ENCODE measurements at places on chromosomes 4 and X.
A peak's percentile ranks its signal among the peaks of the same experiment; 100 is the strongest.

- no peak for DNase-seq
Observed at GRCh38 chrX:132634521-132634920, 145.7 kb upstream of the MBNL3 start.

- DNase-seq, result no peak
Observed at GRCh38 chrX:15438332-15438731, 54.1 kb upstream of the VEGFD start.

GRCh38 chrX:24741330-24741729, 47.6 kb downstream of the POLA1 start:
- no peak for DNase-seq

DNA sequence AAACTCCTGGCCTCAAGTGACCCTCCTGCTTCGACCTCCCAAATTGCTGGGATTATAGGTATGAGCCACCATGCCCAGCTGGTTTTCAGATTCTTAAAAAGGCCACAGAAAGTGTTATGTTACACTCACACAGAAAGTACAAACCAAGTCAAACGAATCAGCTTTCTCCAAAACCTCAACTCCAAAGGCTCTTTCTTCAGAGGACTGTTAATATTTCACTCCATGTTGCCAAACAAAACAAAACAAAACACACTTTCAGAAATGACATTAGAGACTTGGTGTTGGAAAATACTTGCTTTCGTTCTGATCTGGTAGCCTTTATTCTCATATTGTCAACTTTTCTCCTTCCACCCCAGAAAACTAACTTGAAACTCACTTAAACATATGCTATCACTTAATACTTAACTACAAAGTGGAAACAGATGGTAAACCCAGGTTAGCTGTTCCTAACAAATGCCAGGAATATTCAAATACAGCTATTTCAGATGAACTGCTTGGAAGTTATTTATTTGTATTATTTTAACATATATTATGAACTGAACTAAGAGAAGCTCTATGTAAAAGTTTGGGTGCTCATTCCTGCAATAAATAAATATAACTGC, 34.7 kb downstream of the RLIM start:
- DNase-seq, result no peak

- no peak for DNase-seq
Observed at GRCh38 chrX:38798956-38799355, 2.3 kb upstream of the MID1IP1 start.

DNA sequence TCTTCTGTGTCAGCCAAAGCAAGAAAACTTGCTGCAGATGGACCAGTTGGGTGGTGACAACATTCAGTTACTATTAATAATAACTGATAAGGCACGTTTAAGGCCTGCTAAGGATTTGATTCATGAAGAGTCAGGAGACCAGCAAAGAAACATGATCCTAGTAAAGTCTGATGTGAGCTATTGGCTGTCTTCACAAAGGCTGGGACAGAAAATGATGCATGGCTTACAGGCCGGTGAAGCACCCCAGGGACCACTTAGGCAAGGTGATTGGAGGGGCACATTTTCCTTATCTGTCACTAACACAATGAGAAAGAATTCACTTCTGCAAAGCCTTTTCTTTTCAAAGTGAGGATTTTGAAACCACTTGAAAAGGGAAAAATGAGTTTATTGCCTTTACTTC, 65.4 kb upstream of the TRPC3 start:
- DNase-seq, result no peak

DNA sequence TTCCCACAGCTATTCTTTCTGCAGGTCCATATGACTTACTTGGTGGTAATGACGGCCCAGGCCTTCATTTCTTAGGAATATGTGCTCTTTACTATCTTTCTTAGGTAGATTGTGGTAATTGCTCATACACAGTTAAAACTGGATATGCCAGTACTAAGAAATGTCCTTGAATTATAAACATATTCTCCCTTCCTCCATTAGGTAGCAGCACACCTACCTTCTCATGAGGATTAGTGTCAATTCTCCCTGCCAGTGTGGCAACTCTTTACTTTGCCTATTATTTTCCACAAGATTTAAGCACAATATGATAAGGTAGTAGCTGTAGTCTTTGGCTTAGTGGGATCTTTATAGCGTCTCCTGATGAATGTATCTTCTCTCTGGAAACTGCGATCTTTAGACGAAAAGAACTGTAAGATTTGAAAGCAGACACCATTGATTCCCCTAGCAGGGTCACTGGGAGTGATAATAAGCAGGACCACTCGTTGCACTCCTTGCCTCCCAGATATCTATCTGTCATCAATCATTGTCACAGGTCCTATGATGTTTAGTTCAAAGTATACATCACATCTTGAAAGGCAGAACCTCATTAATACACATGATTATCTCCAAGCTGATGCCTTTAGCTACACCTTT, 1240.7 kb downstream of the C4orf33 start:
- no peak for DNase-seq

- no peak for DNase-seq
Observed at GRCh38 chr4:140675599-140676231, 80.5 kb downstream of the TBC1D9 start.

GRCh38 chr4:175106301-175106700, 188.1 kb downstream of the ADAM29 start:
- no peak for DNase-seq

DNA sequence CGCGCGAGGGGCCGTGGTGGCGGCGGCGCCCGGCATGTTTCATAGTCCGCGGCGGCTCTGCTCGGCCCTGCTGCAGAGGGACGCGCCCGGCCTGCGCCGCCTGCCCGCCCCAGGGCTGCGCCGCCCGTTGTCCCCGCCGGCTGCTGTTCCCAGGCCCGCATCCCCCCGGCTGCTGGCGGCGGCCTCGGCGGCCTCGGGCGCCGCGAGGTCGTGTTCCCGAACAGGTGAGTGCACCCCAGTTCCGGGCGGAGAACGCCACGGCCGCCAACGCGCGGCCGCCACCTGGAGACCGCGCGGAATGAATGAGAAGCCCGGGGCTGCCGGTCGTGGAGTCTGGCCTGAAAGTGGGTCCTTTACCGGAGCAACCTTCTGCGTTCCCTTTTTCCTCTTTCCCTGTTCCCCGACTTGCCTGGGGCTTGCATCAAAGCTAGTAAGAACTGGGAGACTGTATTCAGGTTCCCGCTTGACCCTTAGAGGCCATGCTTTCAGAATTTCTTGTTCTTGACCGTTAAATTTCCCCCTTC, 429 bp downstream of the NOCT start:
- DNase-seq, result peak; percentile 65

GRCh38 chr4:85780664-85781063, 305.7 kb downstream of the ARHGAP24 start:
- DNase-seq, result no peak

DNA sequence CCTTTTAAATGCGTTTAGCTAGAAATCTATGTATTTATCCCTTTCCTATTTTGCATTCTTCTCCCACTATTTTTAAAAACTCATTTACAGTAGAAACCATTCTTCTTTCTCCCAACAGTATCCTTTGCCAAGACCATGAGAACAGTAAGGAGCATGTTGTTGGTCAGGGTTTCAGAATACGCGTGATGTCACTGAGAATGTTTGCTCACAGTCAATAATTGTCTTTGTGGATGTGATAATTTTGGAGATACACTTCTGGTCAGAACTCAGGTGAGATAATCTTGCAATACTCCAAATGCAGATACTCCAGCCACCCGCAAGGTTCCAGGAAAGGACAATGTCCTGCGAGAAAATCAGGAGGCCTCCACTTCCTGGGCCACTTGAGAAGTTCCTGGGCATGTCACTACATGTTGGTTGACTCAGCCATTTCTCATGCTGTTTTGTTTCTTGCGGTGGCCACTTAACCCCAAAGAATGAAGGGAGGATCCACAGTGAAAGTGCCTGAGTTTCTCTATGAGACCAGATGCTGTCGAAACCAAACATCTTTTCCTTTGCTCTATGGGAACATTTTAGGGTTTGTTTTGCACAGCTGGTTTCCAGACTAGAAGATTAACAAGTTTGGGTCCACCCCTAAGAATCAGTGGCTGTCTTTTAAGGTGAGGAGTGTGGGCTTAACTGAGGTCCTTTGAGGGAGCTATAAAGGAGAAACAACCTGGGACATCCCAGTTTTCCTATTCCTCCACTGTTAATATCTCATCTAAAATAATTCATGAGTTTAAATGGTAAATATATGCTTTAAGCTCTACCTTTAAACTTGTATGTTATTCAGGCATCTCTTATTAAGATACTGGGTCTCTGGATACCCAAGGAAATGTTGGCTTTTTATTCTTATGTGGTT, 116.0 kb downstream of the SOWAHB start:
- peak; percentile 45 for DNase-seq

DNA sequence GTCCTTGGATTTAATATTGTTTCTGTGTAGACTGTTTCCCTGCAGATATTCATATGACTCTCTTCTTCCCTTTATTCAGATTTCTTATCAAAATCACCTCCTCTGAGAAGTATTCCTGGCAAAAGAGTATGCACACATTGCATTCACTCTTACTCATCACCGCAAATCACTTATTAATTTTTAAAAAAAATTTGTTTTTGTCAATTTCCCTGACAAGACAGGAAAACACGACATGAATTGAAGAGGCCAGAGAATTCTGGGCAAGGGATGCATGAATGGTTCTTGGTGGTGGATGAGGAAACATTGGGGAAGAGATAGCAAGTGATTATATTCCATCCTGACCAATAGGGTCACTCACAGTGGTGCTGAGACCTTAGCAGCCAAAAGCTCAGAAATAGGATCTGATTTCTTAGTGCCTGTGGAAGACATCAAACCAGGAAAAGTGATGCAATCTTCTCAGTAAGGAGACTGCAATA, 522.5 kb upstream of the AGA start:
- DNase-seq, result no peak

- no peak for DNase-seq
Observed at GRCh38 chrX:130176942-130177341, 5.2 kb downstream of the RAB33A start.

- DNase-seq, result no peak
Observed at GRCh38 chr4:7897811-7898210, 41.9 kb downstream of the AFAP1 start.

DNA sequence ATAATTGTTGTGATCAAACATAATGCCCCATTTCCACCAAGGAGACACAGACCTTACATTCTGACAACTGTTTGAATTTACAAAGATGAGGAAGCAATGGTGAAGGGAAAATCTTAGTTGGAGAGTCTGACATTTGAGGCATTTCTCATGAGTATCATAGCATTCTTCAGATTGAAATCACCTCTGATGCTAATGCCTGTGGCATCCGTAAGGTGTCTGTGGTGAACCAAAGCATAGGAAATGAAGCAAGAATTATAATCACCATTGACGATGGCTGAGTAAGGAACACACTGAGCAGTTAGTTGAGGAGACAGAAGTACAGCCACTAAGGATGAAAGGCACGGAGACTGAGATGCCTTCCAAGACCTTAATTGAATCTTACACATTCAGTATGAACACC, 575.7 kb downstream of the TRIML1 start:
- DNase-seq, result no peak

GRCh38 chrX:129716507-129716906, 22.3 kb upstream of the XPNPEP2 start:
- no peak for DNase-seq

- no peak for DNase-seq
Observed at GRCh38 chrX:25011589-25012432, 4.0 kb downstream of the ARX start.

DNA sequence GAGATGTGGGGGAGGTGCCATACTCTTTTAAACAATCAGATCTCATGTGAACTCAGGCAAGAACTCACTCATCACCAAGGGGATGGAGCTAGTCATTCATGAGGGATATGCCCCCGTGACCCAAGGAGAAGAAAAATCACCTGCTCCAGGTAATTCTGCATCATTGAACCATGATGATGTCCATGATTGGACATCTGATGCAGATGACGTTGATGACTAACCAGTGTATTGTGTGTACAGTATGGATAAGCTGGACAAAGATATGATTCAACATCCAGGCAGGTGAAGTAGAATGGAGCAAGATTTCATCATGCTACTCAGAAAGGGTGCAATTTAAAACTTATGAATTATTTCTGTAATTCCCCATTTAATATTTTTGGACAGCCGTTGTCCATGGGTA, 286.4 kb upstream of the SMIM31 start:
- no peak for DNase-seq

GRCh38 chrX:137362583-137362982, 203.3 kb upstream of the ZIC3 start:
- DNase-seq, result no peak

DNA sequence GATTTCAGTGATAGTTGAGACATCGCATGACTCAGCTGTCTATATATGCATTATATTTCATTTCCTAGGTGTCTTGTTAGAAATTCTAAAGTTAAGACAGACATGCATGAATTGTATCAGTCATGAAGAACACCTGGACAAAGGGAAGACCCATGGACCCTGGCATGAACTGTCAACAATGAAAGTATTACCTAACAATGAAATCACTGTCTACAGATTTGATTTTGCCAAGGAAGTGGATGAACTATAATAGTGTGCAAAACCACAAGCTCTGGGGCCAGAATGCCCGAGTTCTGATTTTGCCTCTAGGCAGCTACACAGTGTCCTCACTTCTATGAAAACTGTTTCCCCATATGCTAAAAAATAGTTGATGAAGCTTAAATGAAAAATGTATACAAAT, 386.1 kb downstream of the NLGN4X start:
- no peak for DNase-seq

DNA sequence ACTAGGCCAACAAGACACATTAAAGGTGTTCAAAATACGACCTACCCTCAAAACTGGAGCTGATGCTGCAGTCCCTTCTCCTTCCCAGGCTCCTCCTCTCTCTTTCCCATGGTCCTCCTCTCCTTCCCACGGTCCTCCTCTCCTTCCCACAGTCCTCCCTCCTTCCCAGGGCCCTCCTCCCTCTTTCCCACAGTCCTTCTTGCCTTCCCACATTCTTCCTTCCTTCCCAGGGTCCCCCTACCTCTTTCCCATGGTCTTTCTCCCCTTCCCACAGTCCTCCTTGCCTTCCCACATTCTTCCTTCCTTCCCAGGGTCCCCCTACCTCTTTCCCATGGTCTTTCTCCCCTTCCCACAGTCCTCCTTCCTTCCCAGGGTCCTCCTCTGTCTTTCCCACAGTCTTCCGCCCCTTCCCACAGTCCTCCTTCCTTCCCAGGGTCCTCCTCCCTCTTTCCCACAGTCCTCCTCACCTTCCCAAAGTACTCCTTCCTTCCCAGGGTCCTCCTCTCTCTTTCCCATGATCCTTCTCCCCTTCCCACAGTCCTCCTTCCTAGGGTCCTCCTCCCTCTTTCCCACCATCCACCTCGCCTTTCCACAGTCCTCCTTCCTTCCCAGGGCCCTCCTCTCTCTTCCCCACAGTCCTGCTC, 54.2 kb downstream of the SH3KBP1 start:
- no peak for DNase-seq

GRCh38 chrX:24426340-24426913, 38.7 kb upstream of the PDK3 start:
- DNase-seq, result no peak

- DNase-seq, result no peak
Observed at GRCh38 chrX:150503898-150504219, 64.6 kb upstream of the MTM1 start.

- no peak for DNase-seq
Observed at GRCh38 chr4:52664479-52664878, 5.4 kb upstream of the USP46 start.

All from GM13977 (cell line).